ENCODE measurements at places on chromosomes 7 and 10.
A peak's percentile ranks its signal among the peaks of the same experiment; 100 is the strongest.

DNA sequence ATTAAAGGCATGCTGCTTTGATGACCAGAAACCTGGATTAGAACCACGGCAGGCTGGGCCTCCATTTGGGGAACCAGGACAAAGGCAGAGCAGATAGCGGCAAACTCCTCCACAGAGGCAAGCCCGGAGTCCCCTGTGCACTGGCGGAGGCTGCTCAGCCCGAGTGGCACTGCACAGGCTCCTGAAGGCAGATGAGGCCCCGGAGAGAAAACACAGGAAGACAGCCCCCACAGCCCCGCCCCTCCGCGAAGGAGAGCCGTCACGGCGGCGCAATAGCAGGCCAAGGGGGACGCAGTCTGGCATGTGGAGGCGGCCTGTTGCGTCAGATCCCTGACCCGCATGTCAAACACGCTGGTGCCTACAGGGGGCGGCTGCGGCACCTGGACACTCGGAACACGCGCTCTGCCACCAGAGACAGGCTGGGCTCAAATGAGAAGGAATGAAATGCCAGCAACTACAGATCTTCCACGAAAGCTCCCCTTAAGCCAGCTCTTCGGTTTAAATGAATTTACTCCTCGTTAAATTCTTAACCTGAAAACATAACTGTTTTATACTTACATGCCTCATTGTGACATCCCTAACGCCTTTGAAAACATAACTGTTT lies 128.5 kb downstream of the MAD1L1 start:
- peak; percentile 90 for DNase-seq

DNA sequence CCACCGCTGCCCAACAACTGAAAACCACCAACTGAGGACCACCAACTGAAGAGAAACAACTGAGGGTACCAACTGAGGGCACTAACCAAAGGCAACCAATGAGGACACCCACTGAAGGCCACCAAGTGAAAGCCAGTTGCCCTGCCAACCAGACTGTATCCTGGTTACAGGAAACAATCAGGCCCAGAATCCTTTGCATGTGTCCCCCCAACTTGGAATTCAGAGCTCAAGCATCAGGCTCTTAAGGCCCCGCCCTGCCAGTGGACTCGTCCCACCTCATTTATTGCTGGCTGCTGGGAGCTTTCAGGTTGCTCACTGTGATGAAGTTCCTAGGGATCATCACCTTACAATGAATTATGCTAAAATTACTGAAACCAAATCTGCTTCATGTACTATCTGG lies 76.6 kb upstream of the ABI1 start:
- no peak for DNase-seq

DNA sequence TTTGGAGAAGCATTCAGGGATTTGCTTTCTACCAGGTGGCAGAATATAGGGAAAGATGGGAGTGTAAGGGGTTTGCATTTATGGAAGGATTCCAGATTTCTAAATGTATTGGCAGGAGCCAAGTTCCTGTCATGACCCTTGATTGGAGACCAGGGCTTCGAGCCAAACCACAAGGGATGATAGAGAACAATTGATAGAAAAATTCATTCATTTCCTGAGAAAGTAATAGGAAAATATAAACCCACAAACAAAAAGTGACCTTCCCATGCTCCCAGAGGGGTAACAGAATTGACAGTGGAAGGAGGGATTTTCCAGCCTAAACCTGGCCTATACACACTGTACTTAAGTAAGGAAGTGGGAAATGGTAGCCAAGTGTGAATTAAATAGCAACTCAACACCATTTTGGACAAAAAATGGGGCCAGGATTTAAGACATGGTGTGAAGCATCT lies 22.4 kb upstream of the IFIT2 start:
- no peak for DNase-seq

- no peak for DNase-seq
Measured at GRCh38 chr7:117731455-117731854, 141.8 kb downstream of the CTTNBP2 start.

DNA sequence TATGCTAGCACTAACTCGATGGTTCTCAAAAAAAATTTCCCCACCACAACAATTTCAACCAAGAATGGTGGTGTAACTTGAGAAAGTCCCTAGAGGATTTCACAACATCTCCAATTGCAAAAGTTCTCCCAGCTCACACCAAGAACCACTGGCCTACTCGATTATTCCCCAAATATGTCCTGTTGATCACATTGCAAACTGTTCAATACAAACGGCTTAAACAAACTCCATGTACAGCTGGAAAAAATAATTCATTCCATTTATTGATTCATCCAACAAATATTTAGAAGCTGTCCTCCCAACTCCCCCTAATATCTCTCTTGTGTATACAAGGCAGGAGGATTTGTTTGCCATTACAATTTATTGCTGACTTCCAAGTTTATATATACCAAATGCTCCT lies 19.1 kb downstream of the TMEM176B start:
- peak; percentile 70 for DNase-seq

DNA sequence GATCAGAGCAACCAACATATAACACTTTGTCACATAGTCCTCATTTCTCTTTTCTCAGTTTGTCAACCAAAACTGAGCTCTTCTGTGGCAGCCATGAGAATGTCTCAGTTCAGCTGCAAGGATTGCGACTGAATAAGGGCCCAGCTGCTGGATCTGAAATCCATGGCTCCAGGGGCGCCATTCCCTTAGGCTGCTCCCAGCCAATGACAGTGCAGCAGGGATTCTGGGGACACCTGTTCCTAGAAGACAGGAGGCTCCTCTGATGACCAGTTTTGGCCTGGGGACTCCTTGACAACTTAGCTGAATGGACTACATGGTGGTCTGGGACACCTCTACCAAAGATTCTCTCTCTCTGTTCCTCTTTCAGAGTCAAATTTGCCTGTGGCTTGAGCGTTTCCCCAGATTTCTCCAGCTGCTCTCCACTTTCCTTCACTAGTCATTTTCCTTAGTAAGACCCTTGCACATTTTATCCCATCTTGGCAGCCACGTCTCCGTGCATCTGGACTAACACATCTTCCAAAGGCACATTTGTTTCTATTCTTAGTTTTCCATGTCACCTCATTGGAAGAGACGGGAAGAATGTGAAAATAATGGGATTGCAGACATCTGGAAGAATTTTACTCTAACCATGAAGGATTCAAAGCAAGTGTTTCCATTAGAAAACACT lies 28.1 kb upstream of the KIF5B start:
- no peak for DNase-seq

GRCh38 chr10:18312374-18313139 lies 172.3 kb downstream of the CACNB2 start:
- peak; percentile 68 for DNase-seq

DNA sequence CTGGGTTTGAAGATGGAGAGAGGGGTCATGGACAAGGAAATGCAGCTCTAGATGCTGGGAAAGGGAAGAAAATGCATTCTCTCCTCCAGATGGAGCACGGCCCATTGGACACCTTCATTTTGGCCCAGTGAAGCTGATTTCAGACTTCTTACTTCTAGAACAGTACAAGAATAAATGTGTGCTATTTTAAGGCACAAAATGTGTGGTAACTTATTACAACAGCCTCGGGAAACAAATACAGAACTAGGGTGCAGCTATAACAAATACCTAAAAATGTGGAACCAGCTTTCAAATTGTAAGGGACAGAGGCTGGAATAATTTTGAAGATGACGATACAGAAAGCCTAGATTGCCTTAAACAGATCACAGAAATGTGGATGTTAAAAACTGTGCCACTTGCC lies 54.1 kb downstream of the CYTH3 start:
- DNase-seq = no peak

DNA sequence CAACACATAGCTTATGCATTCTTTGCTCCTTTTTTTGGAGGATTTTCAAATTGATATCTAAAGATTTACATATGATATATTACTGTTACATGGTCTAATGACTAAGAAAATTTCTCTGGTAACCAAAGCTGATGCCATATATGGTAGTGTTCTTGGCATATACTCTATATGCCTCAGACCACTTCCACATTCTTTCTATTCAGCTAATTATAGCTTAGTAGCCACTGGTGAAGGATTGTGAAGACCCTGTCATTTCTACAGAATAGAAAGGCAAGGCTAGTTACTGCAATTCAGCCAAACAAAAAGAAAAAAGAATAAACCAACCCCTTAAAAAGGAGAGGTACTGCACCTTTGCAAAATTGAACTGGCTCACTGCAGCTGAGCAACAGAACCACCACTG lies 3.7 kb downstream of the PURB start:
- peak; percentile 25 for DNase-seq

GRCh38 chr7:29142021-29142727 lies 4.2 kb downstream of the CPVL start:
- DNase-seq = no peak

GRCh38 chr7:45052011-45052410 lies 36.8 kb downstream of the NACAD start:
- DNase-seq = no peak

GRCh38 chr10:56508562-56508961 lies 147.5 kb upstream of the ZWINT start:
- no peak for DNase-seq

DNA sequence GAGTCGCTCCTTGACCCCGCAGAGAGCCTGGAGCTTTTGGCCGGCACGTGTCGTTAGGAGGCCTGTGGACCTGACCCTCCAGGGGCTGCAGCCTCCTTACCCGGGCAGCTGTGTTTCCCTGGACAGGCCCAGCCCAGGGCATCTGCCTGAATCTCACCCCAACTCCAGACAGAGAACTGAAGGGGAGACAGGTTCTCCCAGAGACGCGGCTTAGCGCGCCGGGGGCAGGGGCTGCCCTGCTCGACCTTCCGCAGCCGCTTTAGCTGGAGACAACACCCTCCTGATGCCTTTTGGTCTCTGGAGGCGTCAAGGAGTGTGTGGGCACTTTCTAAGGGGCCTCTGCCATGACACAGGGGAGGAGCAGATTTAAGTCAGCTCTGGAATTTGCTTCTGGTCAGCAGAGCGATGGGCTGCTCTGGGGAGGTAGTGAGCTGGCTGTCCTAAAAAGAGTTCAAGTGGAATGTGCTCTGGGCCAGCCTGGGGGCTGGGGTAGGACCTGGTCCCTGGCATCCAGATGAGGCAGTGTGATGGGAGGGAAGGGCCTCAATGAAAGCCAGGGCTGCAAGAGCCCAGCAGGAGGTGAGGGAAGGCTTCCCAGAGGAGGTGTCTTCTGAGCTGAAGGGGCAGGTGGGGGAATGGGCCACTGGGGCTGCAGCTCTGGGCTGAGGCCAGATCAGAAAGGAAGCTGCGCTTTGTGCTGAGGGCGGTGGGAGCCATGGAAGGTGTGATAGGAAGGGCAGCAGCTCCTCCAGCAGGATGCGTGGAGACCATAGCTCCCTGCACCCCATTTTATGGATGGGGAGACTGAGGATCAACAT lies 5.8 kb downstream of the GRIFIN start:
- no peak for DNase-seq

- DNase-seq = no peak
Measured at GRCh38 chr10:132803416-132804210, 17.7 kb upstream of the NKX6-2 start.

- no peak for DNase-seq
Measured at GRCh38 chr7:55533729-55534080, 38.6 kb downstream of the VOPP1 start.

DNA sequence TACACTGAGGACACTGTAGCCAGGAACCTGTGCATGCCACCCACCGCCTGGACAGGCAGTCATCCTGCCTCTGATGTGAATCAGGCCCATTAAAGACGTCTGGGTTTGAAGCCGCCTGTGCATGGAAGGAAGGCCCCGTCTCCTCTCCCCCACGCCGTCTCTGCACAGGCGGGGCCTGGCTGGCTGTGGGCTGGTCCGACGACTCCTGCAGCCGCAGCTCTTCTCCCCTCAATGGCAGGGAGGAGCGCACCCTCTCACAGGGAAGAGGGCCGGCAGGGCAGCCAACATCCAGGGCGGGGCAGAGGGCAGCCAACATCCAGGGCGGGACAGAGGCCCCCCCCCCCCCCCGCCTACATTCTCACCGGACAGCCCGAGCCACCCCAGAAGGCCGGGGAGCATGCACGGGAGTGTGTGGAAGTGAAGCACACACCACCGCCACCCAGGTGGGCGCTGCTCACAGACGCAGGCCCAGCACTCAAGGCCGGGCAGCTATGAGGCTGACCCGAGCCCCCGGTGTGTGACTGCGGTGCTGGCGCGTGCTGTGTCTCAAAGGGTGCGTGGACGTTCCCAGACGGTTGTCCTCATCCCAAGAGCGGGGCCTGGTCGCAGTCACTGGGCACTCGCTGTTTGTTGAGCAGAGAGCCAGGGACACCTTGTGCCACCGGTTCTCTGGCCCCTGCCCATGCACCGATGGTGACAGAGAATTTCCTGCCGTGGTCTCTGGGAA lies 19.1 kb downstream of the DPYSL4 start:
- DNase-seq = no peak

DNA sequence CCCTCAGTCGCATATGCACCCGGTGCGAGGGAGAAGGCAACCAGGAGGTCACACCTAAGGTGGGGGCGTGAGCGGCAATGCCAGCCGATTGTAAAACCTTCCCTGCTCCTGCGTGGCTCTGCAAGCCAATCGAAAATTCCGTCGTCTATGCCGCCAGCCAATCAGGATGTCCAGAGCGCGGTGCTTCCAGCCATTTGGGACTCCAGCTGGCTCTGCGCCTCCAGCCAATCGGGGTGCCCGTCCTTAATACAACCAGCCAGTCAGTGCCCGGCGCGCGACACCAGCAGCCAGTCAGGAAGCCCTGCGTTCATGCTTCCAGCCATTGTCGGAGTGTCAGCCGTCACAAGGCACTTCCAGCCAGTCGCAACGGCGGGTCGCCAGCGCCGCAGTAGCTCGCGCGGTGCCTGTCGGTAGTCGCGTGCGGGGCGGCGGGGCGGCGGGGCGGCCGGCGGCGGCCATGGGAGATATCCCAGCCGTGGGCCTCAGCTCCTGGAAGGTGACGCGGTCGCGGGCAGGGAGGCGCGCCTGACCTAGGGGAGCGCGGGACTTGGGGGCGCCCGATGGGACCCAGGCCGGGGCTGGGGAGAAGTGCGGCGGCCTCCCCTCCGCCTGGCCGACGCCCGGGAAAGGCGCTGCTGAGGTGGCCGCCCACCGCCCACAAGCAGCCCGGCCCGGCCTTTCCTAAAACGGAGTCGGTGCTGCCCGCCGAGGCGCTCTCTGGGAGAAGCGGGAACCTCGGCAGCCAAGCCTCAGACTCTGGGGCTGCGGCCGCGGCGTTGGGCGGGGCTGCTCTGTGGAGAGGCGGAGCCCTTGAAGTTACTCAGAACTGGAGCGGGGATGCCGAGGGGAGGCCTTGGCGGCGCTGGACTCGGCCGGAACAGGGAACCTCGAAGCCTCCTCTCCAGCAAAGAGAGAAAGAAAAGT lies at the start of gene AKR1E2:
Gene AKR1E2 (plus strand): TSS at position 340 of the 924 bp plus-strand sequence. CDS start 118 bp downstream, at position 458.
- peak; percentile 97 for DNase-seq

DNA sequence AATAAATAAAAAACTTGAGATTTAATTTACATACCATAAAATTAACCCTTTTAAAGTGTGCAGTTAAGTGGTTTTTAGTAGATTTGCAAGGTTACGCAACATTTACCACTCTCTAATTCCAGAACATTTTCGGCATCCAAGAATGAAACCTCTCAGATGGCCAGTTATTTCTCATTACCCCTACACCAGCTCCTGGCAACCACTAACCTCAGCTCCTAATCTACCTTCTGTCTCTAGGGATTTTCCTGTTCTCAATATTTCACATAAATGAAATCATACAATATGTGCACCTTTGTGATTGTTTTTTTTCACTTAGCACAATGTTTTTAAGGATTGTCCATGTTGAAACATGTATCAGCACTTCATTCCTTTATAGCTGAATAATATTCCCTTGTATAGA lies 45.1 kb downstream of the INPP5F start:
- no peak for DNase-seq

All from fibroblast of gingiva (primary cell).